ENCODE measurements at places on chromosomes 4 and X.

DNA sequence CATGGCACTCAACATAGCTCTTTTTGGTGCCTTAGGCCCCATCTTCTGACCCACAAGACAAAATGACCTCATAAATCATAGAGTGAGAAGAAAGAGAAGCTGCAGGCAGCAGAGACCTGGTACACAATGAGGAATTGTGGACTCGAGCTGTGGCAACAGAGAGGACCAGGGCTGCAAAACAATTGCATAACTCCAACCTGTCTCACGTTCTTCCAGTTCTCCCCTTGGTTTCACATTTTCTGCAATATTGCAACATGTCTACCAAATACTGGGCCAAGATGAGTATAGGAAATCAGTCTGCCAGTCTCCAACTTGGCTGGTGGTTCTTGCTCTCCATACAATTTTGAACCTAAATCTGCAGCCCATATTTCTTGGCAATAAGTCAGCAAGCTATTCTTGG is 105.3 kb downstream of the KDR start:
- DNase-seq: no peak

- no peak for DNase-seq
Observed at GRCh38 chrX:150857453-150857852, 41.0 kb downstream of the CD99L2 start.

DNA sequence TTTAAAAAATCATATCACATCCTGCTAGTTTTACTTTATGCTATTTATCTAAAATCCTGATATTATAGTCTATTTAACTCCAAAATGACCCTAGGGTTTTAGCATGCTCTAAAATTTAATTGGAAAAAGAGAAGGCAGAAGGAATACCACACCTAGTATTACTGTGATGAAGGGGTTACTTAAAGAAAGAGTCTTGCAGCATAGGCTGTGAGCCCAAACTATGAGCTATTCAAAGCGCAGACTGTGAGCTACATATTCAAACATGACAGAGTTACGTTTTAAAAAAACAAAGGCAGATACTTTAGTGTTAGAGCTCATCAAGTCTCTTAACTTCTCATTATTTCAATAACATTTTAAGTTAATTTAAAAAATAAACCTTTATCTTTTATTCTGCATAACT is 247.7 kb upstream of the ETNPPL start:
- DNase-seq: no peak

GRCh38 chrX:46831765-46832327 is 5.0 kb upstream of the RP2 start:
- no peak for DNase-seq
